ENCODE measurements at places on chromosomes 1 and 21. TPM values are rescaled to one million over a fixed set of nuclear protein-coding genes. Genes with fewer than 3 reads are reported as not detected.

DYNLT4 gene
- 1.3 TPM for total RNA-seq

- DNase-seq, result no peak
- no peaks in the 10 kb centered on the region for H3K36me3 ChIP-seq
- no peak overlapping the region for H3K4me3 ChIP-seq
- no peak overlapping the region for H3K27ac ChIP-seq
- peaks cover 2% of the 10 kb centered on the region for H3K27me3 ChIP-seq
These were observed 64.5 kb upstream of the FAM3B start for GRCh38 chr21:41251961-41252642.

DNA sequence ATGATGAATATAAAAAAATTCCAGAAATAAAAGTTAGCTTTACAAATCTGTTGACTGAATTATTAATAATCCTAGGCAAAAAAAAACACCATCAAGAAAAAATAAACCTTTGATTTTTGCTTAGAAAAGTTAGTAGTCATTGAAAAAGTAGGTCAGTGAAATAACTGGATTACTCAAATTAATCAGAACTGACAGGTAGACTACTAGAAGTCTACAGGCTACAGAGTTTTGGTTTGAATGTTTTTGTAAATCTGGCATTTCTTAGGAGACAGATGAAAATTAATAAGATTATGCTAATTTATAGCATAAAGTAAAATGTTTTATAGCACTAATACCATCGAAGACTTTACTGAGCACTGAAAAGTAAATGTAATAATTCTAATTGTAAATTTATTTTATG, 511.9 kb downstream of the PTPRC start:
- H3K4me1 ChIP-seq, result no peaks in the 10 kb centered on the region
- H3K4me3 ChIP-seq, result no peak overlapping the region
- peaks cover under 1% of the 10 kb centered on the region for H3K36me3 ChIP-seq

DNA sequence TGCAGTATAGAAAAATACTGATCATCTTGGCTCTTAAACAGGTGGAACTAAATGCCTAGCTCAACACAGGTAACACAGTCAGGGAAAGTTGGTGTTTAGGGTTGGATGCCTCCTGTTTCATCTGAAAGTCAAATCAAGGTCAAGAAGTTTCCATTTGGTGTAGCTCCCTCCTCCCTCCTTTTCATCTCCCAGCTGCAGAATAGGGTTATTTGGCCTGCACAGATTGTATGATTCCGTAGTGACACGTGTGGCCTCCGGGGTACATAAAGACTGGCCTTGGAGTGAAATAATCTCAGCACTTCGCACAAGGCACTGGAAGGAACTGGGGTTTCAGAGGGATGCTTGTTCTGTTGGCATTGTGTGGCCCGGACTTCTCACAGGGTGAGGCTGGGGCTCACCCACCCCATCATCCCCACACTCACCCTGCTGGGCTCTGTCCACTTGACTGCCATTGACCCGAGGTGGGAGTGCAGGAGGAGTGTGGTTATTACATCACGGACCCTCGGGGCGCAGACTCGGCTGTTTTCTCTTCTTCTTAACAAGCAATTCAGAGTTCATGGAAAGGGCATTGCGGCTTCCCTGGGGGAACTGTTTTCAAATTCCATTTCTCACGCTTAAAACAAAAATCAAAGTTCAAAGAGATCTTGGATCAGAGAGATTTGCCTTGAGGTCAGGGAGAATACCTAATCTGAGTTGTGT, 18.4 kb downstream of the IGSF5 start:
- no peaks in the 10 kb centered on the region for H3K4me1 ChIP-seq
- DNase-seq, result no peak
- H3K4me3 ChIP-seq, result no peak overlapping the region
- H3K27ac ChIP-seq, result no peak overlapping the region
- no peaks in the 10 kb centered on the region for H3K27me3 ChIP-seq

DNA sequence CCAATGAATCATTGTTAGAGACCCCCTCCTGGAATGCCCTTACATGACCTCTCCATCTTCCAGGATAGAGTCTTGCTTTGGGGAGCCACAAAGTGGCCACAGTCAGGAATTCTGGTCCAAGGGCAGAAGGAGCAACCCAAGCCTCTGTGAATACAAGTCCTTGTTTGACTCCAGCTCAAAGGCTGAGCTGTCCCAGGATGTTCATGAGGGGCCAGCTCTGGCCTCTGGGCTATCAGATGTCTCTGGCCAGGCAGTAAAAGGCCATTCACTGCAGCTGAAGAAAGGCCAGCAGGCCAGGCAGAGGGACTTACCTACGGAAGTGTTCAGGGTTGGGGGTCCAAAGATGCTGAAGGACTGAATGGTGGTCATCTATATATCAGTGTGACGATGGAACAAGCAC, 98.3 kb upstream of the IPO9 start:
- H3K27ac ChIP-seq, result no peak overlapping the region
- no peak overlapping the region for H3K4me3 ChIP-seq
- no peak for DNase-seq
- peaks cover 15% of the 10 kb centered on the region for H3K27me3 ChIP-seq
- no peaks in the 10 kb centered on the region for H3K36me3 ChIP-seq
- H3K4me1 ChIP-seq, result no peaks in the 10 kb centered on the region

DNA sequence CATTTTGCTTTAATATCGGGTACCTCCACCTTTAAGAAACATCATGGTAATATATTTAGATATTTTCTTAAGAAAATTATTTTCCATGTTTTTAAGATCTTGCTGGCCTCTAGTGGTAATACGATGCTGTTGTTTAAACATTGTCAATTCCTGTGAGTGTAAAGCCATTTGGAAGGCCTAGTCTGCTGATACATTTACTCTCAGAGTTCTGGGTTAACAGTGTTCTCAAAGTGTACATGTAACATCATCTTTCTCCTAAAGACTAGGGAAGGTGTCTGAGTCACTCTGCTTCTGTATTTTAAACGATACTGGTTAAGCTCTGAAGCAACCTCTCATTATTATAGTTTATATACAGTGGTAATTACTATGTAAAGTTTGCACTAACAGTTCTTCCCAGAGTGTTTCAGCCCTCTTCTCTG, 189.1 kb downstream of the RASAL2 start:
- H3K4me3 ChIP-seq, result no peak overlapping the region
- no peak for DNase-seq
- H3K4me1 ChIP-seq, result no peaks in the 10 kb centered on the region
- no peak overlapping the region for H3K27ac ChIP-seq
- H3K27me3 ChIP-seq, result no peaks in the 10 kb centered on the region

All from activated CD8-positive, alpha-beta memory T cell treated with anti-CD3 and anti-CD28 coated beads, Interleukin-2, amount 10 ng/mL, durations not matched to agents 7 days and 5 days (primary cell).